Stimulated activated CD4-positive, alpha-beta T cell treated with anti-CD3 and anti-CD28 coated beads, Interleukin-15, amount 100 ng/mL, for 1 hour (primary cell): ENCODE measurements at places on chromosomes 11 and 22.

- no peak for DNase-seq
Observed at GRCh38 chr11:47394050-47394321, 14.4 kb upstream of the SLC39A13 start.

- DNase-seq: no peak
Observed at GRCh38 chr22:38739300-38740055, 16.3 kb downstream of the SUN2 start.

- no peak for DNase-seq
Observed at GRCh38 chr11:18071098-18071705, 25.1 kb upstream of the TPH1 start.

- DNase-seq: no peak
Observed at GRCh38 chr11:64885367-64886286, 7.2 kb upstream of the EHD1 start.

GRCh38 chr11:72521664-72522063 lies 87.3 kb upstream of the CLPB start:
- DNase-seq: no peak

DNA sequence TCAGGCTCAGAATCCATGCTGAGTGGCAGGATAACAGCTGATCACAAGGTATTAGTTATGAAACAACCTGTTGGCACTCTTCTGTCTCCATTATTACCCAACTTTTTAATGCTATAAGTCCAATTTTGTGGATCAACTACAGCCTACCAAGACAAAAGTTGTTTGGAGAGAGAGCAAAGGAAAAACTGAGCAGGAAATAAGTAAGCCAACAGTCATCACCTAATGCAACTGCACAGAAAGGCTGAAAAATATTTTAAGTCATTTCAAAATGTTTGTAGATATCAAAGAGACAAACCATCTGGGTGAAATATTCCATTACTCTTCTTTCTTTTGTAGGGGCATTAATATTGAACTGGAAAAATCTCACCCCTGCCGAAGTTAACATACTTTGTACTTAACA lies 41.6 kb downstream of the FDX1 start:
- DNase-seq: no peak

GRCh38 chr11:1968454-1969002 lies 21.4 kb downstream of the MRPL23 start:
- DNase-seq: no peak

- no peak for DNase-seq
Observed at GRCh38 chr22:45082795-45083194, 73.0 kb upstream of the PHF21B start.

DNA sequence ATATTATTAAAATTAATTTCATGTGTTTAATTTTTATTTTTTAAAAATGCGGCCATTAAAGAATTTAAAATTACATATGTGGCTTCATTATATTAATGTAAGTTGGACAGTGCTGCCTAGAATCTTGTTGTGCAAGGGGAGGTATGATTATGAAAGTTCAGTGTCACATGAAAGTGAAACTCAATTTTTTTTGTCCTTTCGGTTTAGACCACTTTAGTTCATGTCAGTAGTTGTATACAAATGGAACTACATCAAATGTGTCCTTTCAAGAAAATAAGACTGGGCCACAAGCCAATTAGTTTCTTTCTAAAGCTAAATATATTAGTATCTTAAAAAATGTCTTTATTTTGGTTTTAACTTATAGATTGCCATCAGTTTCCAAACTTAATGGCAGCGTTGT lies 35.7 kb downstream of the TBCEL start:
- DNase-seq: no peak
